ENCODE measurements at places on chromosomes 16 and 17.

GRCh38 chr16:19784183-19784736 lies 66.2 kb downstream of the IQCK start:
- no peak for DNase-seq

GRCh38 chr16:28532940-28533647 lies 5.7 kb downstream of the NUPR1 start:
- DNase-seq = peak; percentile 26

DNA sequence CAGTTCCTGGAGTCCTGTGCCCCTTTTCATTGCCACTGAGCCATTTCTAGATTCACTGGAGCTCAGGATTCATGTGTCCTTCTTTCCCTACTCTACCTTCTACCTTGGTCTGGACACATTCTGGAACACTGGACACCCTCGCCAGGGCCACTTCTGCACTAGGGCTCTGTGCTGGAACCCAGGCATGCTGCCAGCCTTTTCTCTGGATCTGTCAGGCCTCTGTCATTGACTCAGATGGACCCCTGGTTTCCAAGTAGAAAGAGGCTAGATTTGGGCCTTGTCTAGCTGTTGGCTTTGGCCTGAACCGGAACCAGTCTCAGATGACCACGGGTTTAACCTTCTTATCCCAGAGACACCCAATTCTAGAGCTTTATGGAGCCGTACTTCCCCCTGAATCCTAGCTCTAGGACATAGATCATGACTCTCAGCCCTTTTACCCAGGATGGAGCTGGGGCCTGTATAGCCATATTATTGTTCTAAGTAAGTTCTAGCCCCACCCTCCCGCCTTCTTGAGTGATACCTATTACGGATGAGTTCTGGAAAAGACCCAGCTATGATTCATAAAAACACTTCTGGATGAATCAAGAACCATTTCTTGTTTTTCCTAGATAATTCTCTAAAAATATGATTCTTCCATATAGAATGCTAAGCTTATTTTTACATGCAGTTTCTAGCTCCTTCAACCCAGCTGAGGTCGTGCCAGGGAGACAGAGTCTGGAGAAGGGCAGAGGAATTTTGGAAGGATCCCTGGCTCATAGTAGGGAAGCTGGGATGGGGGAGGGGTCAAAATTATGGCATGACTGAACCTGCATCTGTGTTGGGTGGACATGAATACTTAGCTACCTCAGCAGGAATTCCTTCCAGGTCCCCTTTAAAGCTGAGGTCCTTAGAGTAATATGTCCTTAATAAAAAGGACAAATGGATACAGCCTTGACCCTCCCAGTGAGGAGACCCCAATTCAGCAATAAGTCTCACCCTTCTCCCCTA lies 1.1 kb upstream of the CHRNB1 start:
- no peak for DNase-seq

DNA sequence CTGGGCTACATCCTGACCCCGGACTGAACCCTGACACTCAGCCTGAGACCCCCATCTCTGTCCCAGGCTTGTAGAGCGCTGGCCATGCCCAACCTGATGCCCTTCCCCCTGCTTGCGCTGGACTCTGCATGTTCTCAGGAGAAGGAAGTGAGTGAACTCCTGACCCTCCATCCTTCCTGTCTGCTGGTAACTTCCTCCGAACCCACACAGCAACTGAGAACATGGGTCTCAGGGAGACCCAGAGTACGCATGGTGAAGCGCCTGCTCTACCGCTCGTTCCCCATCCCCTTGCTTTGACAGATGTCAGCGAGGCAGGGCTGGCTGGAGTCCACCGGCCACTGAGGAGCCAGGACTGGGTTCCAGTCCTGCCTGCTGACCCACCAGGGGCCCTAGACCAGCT lies 6.1 kb downstream of the CAMKK1 start:
- DNase-seq = no peak

DNA sequence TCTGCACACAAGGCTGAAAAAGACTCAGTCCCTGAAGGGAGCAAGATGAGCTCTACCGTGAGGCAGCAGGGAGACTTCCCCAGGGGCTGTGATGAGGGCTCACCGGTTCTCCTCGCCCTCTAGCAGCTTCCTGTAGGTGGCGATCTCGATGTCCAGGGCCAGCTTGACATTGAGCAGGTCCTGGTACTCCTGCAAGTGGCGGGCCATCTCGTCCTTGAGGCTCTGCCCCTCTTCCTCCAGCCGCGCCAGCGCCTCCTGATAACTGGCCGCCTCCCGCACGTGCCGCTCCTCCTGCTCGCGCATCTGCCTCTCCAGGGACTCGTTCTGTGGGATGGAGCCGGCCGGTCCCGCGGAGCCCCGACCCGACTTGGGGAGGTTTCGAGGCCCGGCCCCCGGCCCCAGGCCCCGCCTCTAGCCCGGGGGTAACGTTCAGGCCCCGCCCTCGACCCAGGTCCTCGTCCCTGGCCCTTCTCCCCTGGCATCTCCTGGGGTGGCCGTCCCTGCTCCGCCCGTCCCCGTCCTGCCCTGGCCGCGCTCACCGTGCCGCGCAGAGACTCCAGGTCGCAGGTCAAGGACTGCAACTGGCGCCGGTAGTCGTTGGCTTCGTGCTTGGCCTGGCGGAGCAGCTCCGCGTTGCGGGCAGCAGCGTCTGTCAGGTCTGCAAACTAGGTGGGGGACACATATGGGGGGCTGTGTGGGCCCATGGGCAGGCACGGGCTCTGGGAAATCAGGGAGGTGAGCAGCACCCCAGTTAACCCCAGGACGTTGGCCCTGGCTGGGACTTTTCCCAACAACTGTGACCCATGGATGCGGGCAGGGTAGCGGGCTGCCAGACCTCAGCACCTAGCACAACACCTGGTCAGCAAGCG lies 3.9 kb downstream of the GFAP start:
- DNase-seq = peak; percentile 94

- DNase-seq = no peak
Observed at GRCh38 chr16:73086108-73086507, 38.2 kb upstream of the ZFHX3 start.

DNA sequence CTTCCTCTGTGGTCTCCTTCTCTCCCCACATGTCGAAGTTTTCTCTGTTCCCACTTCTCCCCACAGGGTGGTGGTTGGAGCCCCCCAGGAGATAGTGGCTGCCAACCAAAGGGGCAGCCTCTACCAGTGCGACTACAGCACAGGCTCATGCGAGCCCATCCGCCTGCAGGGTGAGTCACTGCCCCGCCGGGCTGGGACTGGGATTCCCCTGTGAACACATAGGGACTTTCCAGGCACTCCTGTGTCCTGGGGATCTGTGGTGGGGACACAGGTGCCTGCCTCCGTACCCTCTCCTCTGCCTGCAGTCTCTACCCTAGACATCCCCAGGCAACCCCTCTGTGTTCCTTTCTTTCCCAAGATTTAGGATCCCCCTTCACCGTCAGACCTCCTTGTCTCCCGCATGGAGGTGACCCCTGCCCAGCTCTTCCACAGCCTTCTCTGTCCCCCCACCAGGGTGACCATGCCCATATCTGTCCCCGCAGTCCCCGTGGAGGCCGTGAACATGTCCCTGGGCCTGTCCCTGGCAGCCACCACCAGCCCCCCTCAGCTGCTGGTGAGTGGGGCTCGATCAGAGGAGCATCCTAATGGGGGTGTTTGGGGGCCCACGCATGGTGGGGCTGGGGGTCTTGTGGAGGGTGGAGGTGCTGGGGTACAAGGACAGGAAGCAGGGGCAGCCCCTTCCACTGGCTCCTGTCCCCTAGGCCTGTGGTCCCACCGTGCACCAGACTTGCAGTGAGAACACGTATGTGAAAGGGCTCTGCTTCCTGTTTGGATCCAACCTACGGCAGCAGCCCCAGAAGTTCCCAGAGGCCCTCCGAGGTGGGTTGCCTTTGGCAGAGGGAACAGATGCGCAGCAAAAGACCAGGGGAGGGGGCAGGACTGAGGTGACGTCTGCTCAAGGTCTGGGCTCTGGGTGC lies 5.8 kb downstream of the ITGAM start:
- DNase-seq = peak; percentile 44

DNA sequence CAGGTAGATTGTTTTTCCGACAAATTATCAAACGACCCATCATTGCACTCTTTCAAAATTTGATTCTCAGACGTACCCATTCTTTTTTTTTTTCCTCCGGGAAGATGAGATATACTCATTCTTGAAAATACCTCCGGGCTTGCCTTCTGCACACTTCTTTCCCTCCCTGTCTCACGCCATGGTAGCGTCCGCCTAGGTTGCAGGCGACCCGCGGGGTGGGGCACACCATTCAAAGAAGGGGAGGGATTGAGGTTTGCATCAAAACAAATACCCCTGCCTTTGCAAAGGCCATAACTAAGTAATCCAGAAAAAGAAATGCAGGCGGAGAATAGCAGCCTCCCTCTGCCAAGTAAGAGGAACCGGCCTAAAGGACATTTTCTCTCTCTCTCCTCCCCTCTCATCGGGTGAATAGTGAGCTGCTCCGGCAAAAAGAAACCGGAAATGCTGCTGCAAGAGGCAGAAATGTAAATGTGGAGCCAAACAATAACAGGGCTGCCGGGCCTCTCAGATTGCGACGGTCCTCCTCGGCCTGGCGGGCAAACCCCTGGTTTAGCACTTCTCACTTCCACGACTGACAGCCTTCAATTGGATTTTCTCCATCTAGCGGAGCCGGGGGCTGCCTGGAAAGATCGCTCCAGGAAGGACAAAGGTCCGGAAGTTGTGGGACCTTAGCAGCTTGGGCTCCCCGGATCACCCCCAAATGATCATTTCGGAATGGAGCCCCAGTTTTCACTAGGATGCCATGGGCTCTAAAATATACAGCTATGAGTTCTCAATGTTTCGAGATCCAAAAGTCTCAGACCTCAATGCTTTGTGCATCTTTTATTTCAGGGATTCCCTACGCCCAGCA lies 843 bp downstream of the TP53 start:
- DNase-seq = peak; percentile 98

GRCh38 chr16:22813948-22814710 lies at the start of gene HS3ST2:
TSS of gene HS3ST2 (plus strand) at chr16:22814162. CDS start at chr16:22814611, 449 bp downstream.
- peak; percentile 86 for DNase-seq

- peak; percentile 71 for DNase-seq
Observed at GRCh38 chr16:4371357-4372000, at the start of gene VASN. TSS of gene VASN (plus strand) at chr16:4371848. CDS start at chr16:4380878, 9,030 bp downstream.

- no peak for DNase-seq
Observed at GRCh38 chr16:75209944-75210343, 3.0 kb upstream of the CTRB2 start.

DNA sequence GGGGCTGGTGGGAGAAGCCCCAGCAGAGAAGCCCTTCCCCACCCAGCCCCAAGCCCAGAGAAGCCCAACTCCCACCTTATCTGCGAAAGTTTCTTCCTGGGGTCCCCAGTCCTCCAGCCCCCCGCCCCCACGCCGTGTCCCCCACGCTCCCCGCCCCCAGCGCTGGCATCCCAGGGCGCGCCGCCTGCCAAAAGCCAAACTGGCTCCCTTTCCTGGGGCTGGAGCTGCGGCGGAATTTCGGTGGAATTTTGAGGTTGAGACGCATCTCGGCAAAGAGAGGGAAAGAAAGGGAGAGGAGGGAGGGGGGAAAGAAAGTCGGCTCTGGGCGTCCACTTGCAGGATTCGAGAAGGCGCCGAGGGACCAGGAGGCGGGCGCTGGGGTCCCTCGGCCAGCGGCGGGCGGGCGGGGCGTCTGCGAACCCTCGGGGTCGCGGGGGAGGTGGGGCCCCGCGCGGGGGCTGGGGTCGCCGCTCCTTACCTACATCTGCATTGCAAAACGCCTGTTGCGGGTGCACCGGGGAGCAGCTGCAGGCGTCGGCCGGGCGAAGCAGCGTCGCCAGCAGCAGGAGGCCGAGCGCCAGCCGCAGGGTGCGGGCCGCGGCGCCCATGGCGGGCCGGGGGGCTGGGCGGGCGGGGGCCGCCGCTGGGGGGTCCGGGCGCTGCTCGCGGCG lies 571 bp downstream of the TIMP2 start:
- DNase-seq = peak; percentile 65

GRCh38 chr16:88593489-88593888 lies 23.3 kb downstream of the ZC3H18 start:
- no peak for DNase-seq

DNA sequence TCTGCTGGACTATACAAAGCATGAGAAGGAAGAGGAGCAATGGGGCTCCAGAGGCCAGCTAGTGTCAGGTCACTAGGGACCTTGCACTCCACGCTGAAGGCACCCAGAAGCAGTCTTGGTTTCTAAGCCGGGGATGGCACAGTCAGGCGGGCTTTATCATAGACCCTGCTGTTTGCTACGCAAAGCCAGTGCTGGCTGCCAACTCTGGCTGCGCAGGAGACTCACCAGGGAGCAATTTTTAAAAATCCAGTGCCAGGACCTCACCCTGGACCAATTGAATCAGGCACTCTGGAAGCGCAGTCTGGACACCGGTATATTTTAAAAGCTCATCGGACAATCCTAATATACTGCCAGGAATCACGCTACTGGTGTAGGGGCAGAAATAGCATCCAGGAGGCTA lies 368.5 kb upstream of the XYLT1 start:
- no peak for DNase-seq

DNA sequence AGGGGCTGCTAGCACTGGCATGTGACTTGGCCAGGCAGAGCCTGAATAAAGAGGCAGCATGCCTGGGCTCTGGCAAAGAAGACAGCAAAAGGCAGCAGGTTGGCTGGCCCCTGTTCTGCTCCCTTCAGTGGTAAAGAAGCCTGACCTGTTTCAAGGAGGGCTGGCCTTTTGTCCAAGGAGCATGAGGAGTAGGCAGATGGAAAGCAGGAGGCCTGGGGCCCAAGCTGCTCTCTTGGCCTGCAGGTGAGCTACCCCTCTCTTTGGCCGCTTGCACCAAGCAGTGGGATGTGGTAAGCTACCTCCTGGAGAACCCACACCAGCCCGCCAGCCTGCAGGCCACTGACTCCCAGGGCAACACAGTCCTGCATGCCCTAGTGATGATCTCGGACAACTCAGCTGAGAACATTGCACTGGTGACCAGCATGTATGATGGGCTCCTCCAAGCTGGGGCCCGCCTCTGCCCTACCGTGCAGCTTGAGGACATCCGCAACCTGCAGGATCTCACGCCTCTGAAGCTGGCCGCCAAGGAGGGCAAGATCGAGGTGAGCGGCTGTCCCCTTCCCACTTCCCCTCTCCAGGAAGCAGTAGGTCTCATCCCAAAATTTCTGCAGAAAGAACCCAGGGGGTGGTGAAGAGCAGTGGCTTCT lies 8.0 kb downstream of the TRPV2 start:
- no peak for DNase-seq

DNA sequence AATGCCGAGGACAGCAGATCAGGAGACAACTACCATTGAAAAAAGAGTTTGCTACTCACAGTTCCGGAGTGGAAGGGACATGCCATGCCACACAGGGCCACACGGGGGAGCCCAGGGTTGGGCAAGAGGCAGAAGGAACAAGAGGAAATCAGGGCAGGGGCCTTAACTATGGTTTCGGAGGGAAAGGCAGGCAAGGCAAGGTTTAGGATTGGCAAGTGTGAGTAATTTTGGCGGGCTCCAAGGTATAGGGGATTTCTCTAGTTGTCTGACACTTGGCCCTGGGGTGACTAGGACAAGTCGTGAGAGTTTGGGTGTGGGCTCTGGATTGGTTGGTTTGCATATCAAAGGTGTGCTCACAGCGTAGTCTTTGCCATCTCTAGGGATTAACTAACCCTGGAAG lies 27.0 kb upstream of the NTN1 start:
- peak; percentile 66 for DNase-seq

All from DMS53 (cell line).